ENCODE measurements at places on chromosomes 5 and 9.

DNA sequence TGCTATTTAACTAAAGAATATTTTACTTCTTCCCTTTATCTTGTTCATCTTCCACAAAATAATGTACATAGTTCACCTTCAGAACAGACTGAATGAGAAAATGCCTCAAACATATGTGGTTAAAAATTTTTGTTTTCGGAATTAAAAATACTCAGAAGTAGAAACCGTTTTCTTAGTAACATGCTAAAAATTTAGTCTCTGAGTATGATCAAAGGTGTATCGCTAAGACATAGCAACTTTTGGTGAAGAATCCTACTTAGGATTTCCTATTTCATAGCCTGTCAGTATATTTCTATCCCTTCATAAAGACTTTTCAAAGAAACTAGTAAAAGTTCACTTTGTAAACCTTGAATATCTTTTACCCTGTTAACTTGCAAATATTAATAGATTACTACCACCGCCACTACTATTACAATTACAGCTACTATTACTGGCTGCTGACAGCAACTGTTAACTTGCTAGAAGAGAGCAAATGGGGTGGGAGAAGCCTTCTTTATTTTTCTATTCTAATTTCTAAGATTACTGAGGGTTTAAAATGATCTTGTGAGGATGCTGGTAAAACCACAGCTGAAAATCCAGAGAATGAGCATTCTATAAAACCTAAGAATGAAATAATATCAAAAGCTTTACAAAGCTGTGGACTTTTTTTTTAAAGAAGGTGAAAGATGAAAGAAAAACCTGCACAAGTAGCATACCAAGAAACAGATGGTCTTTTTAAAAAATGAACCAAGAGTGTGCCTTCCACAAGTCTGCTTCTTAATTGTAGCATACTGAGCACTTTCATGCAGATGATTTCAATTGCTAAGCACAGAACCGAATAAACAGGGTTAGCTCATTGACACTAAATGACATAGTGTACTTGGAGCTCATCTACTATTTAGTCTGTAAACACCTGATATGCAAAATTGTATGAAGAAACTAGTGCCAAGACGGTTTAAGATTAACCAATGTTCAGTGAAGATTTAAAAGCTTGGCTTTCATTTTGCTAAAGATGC is 246.3 kb upstream of the EFNA5 start:
- no peak for DNase-seq

DNA sequence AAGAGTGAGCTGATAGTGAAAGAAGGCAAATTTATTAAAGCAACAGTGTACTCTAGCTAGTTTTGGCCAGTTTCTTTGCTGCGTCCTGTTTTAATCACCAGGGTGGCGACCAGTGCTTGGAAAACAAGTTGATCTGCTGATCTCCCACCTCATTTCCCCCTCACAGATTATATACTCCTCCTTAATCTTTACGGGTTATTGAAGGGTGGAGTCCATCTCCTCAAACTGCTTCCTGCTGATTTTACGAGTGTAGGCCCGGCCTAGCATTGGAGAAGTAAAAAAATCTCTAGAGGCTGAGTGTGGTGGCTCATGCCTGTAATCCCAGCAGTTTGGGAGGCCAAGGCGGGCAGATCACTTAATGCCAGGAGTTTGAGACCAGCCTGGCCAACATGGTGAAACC is 14.0 kb upstream of the CFAP95 start:
- no peak for DNase-seq

DNA sequence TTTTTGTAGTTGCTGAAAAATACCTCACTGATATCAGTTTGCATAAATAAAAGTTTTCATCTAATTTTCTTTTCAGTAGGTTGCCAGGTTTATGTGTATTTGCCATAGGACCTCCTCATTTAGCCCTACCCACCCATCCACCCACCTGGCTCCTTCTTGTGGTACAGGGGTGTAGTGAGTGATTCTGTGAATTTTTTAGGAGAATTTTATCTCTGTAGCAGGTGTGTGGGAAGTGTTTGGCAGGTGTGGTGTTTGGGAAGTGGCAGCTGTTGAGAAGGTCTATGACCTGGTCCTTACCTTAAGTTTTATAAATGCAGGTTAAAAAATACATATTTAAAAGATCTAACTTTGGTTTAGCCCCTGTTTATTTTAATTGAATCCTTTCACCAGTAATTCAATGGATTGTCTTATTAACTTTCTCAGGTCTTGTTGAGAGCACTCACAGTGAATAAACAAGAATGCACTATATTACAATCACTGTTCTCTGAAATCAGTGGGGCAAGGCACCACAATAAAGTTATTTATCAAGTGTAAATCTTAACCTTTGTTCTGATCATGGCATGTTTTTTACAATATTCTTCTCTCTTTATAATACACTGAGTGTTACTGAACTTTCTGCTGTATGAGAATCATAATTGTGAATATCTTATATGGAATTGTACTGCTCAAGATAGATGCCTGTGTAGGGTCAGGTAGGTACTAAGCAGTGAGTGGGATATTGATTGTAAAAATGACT is 189.1 kb downstream of the WDR70 start:
- no peak for DNase-seq

GRCh38 chr9:89177944-89178829 is at the start of gene SHC3:
Gene SHC3, minus strand, starts transcription at chr9:89178818. Its CDS starts 358 bp downstream, at chr9:89178460.
- DNase-seq: no peak

GRCh38 chr5:39192450-39193160 is 26.8 kb downstream of the FYB1 start:
- no peak for DNase-seq

- no peak for DNase-seq
Measured at GRCh38 chr5:2902742-2903297, 151.3 kb upstream of the IRX2 start.

GRCh38 chr5:31692561-31693221 is 53.8 kb downstream of the PDZD2 start:
- DNase-seq: no peak

- DNase-seq: no peak
Measured at GRCh38 chr9:123478967-123479602, 123.1 kb downstream of the CRB2 start.

- no peak for DNase-seq
Measured at GRCh38 chr5:77168879-77169244, 41.6 kb upstream of the PDE8B start.

DNA sequence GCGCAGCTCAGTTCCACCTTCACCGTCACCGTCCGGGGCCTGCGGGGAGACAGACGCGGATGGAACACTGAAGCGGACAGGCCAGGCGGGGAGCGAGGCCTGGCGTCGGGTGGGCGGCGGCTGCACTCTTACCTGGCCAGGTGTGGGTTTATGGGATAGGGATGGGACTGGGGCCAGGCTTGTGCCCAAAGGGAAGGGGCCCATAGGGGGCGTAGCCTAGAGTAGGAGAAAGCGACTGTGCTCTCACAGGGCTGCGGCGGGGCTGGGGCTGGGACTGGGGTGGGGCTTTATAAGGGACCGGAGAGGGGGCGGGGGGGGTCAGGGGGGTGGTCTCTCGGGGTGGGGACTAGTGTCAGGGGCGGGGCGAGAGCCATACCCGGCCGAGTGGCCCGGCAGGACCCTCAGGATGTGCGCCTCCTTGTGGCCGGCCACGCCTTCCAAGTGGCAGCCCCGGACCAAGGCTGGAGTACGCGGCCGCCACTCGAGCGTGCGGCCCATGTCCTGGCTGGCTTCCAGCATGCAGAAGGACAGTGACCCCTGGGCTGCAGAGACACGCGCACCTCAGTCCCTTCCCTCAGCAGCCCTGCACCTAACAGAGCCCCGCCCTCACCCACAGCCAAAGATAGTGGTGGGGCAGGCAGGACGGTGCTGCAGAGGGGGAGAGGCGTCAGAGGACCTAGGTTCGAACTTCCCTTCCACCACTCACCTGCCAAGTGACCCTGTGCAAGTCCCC is 22.8 kb downstream of the FPGS start:
- DNase-seq: peak; percentile 24

DNA sequence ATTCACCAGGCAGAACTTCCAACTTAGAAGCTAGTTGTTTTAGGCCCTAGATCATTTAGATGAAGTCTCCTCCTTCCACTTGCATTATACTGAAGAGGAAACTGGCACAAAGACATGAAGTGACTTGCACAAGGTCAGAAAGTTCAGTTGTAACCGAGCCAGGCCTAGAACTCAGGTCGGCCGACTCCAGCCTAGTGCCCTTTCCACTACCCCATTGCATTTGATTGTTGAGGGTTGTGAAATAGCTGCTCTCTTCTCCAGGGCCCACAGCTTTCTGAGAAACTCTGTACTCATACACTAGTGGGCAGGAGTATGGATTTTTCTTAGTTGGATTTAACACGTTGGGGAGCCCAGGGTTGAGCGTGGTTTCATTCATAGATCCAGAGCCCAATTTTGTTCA is 5.6 kb downstream of the ZNF462 start:
- no peak for DNase-seq

All from activated naive CD8-positive, alpha-beta T cell treated with anti-CD3 and anti-CD28 coated beads, Interleukin-2, amount 50 U/mL, for 24 hours (primary cell).